ENCODE measurements at places on chromosomes 16 and 17. TPM values are rescaled to one million over a fixed set of nuclear protein-coding genes. Genes with fewer than 3 reads are reported as not detected.

The EPX gene
- total RNA-seq = not detected

The LGALS9B gene
- total RNA-seq = not detected

The CD19 gene
- not detected for total RNA-seq

The PPY gene
- total RNA-seq = not detected

The KCNJ18 gene
- not detected for total RNA-seq

The SLC6A2 gene
- not detected for total RNA-seq

The ZNF319 gene
- total RNA-seq = 20.5 TPM

The GALR2 gene
- not detected for total RNA-seq

The GFAP gene
- not detected for total RNA-seq

The NOG gene
- 15.4 TPM for total RNA-seq

DNA sequence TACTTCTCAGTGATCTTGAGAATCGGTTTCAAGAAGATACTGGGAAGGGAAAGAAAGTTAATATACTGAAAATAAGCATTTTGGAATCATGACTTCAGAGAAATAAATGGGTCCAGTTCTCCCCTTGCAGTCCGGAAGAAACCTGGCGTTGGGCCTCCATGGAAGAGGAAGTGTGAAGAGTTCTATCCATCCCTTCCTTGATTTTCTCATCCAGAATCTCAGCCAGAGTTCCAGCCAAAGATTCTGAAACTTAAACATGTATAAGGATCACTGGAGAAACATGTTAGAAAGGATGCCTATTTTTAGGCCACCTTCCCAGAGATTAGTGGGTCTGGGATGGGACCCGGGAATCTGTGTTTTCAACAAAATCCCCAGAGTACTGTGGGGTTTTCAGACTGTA is 8.7 kb upstream of the GAS7 start:
- no peak for DNase-seq

DNA sequence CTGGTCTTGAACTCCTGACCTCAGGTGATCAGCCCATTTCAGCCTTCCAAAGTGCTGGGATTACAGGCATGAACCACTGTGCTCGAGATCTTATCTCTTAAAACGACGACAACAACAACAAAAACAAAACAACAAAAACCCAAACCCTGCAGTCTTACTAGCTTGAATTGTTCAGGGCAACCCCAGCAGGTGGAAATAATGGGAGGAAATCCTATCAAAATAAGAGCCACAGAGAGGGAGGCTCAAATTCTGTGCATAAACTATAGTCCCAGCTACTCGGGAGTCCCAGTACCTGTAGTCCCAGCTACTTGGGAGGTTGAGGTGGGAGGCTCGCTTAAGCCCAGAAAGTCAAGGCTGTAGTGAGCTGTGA is 16.5 kb upstream of the ATP6V0A1 start:
- no peak for DNase-seq

GRCh38 chr17:66950325-66950724 is 14.2 kb upstream of the CACNG4 start:
- DNase-seq = no peak

DNA sequence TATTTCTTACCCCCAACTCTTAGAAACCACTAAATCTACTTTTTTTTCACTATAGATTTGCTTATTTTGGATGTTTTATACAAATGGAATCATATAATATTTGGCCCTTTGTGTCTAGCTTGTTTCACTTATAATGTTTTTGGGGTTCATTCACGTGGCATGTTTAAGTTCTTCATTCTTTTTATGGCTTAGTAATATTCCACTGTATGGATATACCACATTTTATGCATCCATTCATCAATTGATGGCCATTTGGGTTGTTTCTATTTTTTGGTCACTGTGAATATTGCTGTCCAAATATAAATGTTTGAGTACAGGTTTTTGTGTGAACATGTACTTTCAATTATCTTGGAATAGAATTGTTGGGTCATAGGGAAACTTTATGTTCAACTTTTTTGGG is 9.2 kb upstream of the NOS2 start:
- no peak for DNase-seq

- no peak for DNase-seq
Observed at GRCh38 chr17:48834973-48835372, 4.1 kb downstream of the CALCOCO2 start.

DNA sequence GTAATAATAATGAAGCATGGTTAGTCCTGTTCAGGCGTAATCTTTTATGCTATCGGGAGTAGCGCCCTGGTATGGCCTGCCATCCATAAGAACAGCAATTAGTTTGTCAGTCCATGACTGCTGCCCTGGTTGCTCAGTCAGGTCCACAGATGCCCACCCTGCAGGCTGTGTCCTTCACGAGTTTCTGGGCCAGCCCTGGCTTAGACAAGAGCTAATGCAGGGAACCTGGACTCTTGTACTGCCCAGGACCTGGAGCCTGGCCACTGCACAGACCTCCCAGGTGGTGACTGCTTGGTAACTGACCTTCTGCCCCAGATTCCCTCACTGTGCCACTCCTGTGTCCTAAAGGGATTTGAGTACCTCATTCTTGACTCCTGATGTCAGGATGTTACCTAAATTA is 161.1 kb upstream of the NOG start:
- DNase-seq = no peak

DNA sequence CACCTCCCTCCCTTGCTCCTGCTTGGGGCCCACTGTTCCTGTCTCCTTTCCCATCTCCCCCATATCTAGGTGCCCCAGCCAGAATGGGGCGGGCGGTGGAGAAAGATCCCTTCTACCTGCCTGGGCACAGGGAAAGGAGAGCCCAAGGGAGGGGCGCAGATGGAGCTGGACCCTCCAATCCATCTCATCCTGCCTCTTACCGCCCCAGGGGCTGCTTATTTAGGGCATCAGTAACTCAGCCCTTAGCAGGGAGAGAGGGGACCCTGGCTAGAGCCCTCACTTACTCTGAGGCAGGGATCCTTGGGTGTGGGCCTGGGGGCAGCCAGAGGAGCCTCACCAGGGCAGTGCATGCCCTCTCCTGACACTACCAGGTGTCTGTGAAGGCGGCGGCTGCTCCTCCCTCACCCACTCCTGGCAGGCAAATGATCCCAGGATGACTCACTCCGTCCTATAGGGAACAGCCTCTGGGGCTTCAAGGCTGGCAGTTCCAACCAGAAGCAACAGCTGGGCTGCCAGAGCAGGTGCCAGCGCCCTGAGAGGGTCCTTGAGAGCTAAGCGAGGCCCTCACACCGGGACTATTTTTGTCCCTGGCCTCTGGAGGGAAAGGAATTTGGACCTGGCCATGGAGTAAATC is 16.3 kb upstream of the BCAR1 start:
- DNase-seq = no peak

DNA sequence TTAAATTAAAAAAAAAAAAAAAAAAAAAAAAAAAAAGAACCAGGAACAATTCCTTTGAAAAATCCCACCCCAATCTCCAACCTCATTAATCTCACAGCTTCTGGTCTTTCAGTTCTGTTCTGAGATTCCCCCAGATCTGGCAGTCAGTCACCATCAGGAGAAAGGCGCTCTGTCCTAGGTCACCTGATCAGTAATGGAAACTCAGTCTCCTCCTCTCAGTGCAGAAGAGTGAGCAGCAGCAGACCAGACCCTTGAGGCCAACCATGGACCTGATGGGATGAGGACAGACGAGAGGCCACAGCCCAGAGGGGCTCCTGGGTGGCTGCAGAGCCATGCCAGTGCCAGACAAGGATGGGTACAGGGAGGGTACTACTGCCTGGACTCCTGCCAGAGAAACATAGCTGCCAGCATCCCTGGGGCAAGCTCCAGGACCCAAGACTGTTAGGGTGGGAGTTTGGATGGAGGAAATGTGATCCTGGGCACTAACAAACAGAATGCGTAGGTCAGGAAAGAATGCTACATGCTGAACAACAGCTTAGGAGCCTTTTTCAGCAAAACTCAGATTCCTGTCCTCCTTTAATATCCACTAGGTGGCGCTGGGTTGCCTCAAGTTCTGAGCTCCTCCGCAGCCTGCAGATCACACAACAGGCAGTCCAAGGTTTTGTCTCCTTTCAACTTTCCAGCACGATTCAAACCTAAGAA is 28.7 kb downstream of the MPG start:
- peak; percentile 70 for DNase-seq

GRCh38 chr17:42519546-42520491 is 16.2 kb upstream of the NAGLU start:
- DNase-seq = no peak

DNA sequence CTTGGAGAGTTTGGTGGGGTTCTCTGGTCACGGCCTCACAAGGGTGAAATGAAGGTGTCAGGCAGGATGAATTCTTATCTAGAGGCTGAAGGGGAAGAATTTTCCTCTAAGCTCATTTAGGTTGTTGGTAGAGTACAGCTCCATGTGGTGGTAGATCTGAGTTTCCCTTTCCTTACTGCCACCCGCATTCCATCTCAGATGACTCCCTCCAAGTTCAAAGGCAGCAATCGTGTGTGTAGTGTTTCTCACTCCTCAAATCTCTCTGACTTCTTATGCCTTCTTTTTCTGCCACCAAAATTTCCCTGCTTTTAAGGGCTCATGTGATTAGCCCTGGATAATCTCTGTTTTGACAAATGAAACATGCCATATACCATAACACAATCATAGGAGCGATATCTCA is 135.5 kb upstream of the MYOCD start:
- DNase-seq = no peak

DNA sequence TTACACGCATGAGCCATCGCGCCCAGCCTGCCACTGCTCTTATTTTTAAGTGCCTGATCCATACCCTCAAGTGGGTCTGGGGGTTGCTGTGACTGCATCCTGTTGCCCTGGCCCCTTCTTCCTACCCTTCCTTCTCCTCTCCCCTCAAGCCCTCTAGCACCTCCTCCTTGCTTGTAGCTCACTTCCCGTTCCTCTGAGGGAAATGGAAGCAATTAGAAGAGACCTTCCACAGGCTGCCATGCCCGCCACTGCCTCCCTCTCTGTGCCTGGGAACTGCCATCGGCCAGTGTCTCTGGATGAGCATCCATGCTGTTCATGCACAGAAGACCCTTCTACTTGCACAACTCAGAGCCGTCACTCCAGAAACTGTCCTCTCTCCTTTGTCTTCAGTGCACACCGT is 10.6 kb upstream of the TFAP4 start:
- DNase-seq = no peak

DNA sequence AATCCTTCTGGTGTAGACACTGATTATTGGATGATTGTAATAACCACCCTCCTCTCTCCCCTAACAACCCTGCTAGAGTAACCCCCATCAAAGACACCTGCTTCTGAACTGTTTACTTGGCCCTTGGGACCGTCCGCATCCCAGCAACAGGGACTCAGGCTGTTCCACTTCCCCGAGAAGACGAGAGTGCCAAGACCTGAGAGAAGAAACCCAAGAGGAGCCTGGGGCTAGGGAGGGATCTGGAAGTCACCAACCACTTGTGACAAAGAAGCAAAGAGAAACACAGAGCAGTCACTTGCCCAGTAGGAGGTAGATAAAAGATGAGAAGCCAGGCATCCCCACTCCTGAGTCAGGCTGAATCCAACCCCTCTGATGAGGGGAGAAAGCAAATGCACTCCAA is 84.3 kb downstream of the CDH11 start:
- no peak for DNase-seq

GRCh38 chr17:81092518-81093095 is 57.7 kb downstream of the BAIAP2 start:
- no peak for DNase-seq

GRCh38 chr16:20871941-20872815 is 28.0 kb downstream of the DCUN1D3 start:
- no peak for DNase-seq

- DNase-seq = peak; percentile 12
Observed at GRCh38 chr17:45135978-45136791, 698 bp downstream of the ACBD4 start.

GRCh38 chr17:65470783-65471182 is 90.7 kb downstream of the AXIN2 start:
- no peak for DNase-seq

DNA sequence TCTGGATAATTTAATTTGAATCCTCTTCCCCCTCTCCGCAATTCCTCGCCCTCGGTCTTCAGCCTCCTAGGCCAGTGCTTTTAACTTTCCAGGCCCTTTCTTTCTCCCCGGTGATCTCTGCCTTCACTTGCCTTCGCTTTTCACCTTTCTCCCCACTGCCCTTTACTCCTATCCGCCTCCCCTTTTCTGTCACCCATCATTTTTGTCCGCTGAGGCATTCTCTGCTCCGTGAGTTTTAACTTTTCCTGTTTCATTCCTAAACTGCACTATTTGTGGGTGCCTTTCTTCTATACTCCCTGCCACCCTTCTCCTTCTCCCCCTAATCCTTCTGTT is 729 bp downstream of the LONP2 start:
- no peak for DNase-seq

DNA sequence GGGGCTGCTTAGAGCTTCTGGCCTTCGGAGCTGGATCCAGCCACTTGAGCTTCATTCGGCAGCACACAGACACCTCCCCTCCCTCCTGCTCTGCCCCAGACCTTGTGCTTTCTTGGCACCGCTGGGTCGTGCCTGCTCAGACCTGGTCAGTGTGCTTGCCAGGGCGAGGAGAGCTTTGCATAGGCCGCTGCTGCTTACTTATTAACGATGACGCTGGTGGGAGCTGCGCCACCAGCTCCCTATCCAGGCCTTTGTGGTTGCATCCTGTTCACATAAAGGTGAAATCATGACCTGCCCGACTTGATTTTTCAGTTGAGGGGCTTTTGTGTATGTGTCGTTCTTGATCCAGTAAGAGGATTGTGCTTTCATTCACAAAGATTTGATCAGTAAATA is 101.1 kb downstream of the MSI2 start:
- no peak for DNase-seq

DNA sequence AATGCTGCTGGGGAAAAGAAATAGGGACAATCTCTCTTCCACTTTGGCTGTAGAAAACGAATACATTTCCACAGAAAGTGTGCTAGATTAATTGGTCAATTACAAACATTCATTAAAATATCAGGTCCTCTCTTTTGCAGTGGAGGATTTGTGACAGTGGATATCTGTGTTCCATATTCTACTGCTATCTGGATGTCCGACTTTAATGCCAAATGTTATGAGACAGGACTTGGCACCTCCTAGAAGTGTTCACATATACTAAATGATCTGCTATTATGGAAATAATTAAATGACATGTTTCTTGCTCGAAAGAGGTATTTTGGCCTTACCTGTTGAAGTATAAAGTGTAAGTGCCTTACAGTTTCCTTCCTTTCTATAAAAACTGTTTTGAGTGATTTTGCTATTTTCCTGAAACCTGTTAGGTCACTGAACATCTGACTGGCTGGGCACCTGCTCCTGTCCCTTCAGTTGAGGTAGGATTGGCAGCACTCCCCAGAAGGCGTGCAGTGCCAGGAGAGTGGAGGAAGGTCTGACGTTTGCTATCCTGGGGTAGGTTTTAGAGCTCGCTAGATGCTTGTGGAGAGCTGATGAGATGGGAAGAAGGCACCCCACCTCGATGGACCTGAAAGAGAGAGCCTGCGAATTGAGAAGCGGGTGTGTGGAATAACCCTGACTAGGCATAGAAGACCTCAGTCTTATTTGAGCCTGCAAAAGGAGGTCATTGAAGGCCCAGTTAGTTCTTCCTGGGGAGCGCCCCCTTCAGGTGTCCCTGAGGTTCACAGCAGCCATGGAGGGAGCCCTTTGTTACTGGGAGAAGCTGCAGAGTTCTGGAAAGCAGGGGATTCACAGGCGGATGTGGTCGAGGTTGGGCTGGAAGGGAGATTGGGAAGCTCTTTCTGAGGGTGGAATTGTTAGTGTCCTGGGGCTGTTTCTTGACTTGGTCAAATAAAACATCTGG is 159.4 kb upstream of the ZNF267 start:
- no peak for DNase-seq

- no peak for DNase-seq
Observed at GRCh38 chr17:60602871-60603270, 2.9 kb downstream of the PPM1D start.

GRCh38 chr17:5635949-5636348 is 51.6 kb upstream of the NLRP1 start:
- DNase-seq = no peak

All from CD4-positive, alpha-beta memory T cell (primary cell).